ENCODE measurements at places on chromosomes 4 and X. TPM values are rescaled to one million over a fixed set of nuclear protein-coding genes. Genes with fewer than 3 reads are reported as not detected.

Gene CD38
- 0.20 TPM for polyA plus RNA-seq

- DNase-seq: no peak
Measured at GRCh38 chr4:74543231-74543781, 98.4 kb downstream of the AREG start.

DNA sequence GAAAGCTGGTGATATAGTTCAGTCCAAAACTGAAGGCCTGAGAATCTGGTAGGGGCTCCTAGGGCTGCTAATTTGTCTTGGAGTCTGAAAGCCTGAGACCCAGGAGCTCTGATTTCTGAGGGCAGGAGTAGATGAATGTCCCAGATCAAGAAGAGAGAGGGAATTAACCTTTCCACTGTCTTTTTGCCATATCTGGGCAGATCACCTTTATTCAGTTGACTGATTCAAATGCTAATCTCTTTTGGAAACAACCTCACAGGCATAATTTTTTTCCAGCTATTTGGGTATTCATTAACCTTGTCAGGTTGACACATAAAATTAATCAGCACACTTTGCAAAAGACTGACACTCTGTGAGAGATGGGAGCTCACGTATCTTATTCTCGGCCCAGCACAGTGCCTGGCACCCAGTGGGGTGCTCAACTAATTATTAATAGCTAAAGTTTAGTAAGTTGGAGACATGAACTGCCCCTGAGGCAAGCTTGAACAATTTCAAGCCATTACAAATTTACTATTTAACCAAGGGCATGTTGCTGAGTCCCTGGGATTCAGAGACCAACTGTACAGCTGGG, 114.3 kb downstream of the CPEB2 start:
- no peak for DNase-seq

Gene HPSE
- 3.1 TPM for polyA plus RNA-seq

- DNase-seq: no peak
Measured at GRCh38 chr4:22962295-22962694, 269.6 kb downstream of the GBA3 start.

Gene POF1B
- 0.46 TPM for polyA plus RNA-seq

DNA sequence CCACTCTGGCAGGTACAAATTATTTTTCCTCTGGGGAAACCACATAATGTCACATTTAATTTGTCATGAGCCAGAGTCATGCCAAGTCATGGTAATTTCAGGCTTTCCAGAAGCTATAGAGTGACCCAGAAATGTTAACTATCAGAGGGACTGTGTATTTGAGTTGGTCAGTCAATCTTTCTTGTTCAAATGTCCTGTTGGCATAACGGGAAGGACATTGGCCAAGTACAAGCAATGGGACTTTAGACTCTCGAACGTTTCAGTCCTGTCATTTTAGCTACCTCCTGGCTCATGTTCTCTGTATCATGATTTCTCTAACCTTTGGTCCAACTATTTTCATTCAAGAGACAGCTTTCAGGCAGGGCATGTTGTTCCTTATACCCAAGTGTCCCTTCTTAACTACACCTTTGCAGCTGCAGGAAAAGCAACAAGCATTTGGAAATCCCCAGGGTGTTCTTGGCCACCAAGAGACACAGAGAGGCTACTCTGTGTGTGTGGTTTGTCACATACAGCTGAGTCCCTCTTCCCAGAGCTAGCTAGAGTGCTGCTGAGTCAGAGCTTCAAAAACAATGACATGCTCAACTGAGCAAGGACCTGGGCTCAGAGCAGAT, 142.6 kb downstream of the EGF start:
- DNase-seq: no peak

DNA sequence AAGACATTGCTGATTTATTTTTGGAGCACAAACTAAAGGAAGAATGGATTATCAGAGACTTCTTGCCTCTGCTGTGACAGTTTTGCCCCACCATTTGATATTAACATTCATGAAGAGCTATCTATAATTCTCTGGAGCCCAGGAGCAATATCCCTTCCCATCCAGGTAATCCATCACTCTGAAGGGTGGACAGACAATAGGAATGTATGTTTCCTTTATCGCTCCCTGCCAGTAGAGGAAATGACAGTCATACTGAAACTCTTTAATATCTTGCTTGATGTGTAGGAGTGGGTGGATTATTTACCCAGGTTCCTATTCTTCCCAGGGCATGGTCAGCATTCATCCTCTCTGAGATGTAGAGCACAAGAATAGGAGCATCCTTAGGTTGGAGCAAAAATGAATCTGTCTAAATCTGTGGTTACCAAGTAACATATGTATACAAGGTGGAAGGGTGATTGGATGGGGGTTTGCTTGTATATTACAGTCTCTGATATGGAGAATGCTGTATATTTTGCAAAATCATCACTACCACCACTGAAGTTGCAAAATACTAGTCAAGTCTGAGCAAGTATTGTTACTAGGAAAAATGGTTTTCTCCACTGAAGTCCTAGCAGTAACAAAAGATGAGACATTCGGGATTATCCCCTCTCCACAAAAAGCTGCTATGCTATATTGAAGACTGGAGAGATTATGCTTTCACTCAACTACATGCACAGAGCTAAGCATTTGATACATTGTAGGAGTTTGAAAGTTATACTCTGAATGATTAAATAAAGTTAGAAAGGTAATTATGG, 151.6 kb downstream of the CBLL2 start:
- no peak for DNase-seq

Gene GAGE12G
- polyA plus RNA-seq: not detected

DNA sequence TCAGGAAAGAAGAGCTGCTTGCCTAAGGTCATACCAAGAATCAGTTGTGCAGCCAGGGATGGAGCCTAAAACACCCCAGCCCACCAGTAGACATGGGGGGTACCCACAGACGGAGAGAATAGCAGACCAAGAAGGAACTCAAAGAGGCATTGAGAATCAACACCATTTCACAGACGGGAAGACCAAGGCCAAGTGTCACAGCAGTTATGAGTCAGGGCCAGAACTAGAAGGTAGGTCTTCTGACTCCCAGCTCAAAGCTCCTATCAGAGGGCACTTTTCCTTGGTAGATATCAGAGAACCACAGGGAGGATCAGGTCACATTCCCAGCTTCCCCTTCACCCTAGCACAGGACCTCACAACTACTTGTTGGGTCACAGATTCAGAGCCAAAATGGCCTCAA, 14.5 kb downstream of the OTUD5 start:
- DNase-seq: peak; percentile 0

DNA sequence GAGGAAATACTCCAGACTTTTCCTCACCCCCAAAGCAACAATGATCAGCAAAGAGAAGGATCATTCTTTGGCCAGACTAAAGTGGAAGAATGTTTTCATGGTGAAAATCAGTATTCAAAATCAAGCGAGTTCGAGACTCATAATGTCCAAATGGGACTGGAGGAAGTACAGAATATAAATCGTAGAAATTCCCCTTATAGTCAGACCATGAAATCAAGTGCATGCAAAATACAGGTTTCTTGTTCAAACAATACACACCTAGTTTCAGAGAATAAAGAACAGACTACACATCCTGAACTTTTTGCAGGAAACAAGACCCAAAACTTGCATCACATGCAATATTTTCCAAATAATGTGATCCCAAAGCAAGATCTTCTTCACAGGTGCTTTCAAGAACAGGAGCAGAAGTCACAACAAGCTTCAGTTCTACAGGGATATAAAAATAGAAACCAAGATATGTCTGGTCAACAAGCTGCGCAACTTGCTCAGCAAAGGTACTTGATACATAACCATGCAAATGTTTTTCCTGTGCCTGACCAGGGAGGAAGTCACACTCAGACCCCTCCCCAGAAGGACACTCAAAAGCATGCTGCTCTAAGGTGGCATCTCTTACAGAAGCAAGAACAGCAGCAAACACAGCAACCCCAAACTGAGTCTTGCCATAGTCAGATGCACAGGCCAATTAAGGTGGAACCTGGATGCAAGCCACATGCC, 89.7 kb downstream of the TET2 start:
- DNase-seq: no peak

Gene MTNR1A
- not detected for polyA plus RNA-seq

Gene PGRMC1
- polyA plus RNA-seq: 90.7 TPM

DNA sequence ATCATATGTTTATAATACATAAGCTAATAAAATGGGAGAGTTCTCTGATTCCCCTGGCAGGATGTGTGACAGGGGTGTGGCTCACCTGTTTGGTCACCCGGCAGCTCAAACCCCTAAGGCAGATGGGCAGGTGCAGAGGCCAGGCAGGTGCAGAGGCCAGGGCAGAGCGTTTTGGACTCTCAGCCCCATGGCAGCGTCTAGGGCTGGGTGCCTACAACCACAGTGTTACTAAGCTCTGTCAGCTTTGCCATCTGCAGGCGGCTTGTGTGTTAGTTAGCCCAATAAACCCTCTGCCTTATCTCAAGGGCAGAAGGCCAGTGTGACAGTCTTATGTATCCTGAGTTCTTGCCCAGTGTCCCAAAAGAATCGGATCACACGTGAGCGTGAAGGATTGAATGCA, 54.0 kb upstream of the UGT2B15 start:
- DNase-seq: no peak

DNA sequence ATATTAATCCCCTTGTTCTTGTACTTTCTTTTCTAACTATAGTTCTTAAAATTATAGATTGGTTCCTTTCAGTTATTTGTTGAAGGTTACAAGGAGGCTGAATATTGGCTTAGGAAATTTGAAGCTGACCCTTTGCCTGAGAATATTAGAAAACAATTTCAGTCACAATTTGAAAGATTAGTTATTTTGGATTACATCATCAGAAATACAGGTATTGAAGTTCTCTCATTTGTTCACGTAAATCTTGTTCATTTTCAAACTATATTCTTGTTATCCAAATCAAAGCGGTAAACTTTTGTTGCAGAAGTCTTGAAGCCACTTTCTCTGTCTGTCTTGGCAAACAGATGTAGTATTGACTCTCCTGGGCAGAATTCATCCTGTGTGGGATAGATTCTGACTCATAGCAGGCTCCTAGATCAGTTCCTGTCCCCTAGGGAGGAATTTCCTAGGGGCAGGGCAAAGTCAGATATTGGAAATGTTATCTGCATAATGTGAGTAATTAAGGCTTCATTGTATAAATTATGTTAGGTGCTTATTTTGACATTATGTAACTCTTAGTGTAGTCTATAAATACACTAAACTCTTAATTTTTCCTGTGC, 25.2 kb downstream of the PI4K2B start:
- no peak for DNase-seq

Gene PPM1K
- polyA plus RNA-seq: 14.9 TPM

DNA sequence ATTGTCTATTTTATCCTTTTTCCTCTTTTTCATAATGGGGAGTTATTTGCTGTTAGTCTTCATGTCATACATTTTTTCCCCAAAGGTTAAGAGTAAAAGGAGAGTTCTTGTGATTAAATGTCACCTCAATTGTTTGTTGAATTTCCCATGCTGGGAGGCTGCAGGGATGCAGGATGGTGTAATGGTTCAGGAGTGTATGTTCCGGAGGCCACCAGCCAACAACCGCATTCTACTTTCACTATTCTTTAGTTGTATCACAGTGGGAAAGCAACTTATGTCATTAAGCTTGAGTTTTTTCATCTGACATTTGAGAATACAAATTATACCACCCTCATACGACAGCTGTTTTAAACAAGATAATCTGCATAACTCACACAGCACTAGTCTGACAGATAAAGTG, 15.4 kb downstream of the AFP start:
- DNase-seq: no peak

GRCh38 chr4:183355405-183355804, 33.2 kb upstream of the CLDN24 start:
- DNase-seq: no peak

Gene TFDP3
- polyA plus RNA-seq: not detected

DNA sequence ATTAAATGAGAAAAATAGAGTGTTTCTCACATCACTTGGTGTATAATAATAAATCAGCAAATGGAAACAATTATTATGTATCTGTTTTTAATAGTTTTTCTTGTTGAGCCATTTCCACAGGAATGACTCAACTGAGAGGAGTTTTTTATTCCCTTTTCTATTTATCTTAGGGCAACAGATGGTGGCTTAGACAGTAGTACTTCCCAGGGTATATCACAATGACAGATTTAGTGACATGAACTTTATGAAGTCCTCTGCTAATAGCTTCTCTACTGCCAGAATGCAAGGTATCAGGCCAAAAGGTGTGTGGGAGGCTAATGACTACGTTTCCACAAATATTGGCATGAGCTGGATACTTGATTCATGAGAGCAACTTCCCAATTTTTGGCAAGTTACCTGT, 126.7 kb downstream of the HTR2C start:
- no peak for DNase-seq

- no peak for DNase-seq
Measured at GRCh38 chrX:153864101-153864500, 21.9 kb downstream of the L1CAM start.

- no peak for DNase-seq
Measured at GRCh38 chrX:148593146-148593545, 92.7 kb downstream of the AFF2 start.

DNA sequence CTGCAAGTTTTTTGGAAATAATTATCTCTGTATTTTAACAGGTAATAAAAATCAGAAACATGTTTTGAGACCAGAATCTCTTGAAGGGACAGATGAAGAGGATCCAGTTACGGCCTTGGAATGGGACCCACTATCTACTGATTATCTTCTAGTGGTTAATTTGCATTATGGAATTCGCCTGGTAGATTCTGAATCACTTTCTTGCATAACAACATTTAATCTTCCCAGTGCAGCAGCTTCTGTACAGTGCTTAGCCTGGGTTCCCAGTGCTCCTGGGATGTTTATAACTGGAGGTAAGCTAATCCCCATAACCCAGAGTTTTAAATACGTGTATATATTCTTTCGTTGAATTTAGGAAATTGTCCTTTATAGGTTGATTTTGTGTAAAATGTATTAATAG, 59.4 kb downstream of the WDR17 start:
- DNase-seq: no peak

DNA sequence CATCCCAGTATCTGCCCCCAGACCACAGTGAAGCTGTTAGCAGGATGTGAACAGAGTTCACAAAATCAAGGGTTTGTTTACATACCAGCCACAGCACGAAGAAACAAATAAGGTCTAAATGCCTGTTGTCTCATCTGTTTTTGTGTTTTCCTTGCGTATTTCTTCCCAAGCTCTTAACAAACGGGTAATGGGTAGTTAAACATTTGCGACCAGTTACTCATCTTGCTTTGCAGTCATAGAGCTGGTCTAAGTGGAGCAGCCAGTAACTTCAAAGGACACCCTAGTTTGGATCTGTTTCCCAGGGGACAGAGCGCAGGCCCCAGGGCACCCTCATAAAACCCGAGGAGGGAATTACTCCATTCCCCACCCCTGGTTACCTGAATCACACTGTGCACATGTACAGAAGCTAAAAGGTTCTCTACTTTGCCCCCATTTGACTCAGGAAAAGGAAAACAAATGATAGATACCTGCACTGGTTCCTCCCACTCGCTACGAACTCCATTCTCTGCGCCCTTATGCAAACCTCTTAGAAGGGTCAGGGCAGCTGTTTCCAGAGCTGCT, 68.8 kb downstream of the MAML3 start:
- DNase-seq: no peak

GRCh38 chrX:72373136-72373535, 67.4 kb upstream of the CITED1 start:
- DNase-seq: no peak

Measured in aorta (tissue), 5 donors.